NCI-H2171 (cell line): ENCODE measurements at places on chromosomes 3 and 15.

DNA sequence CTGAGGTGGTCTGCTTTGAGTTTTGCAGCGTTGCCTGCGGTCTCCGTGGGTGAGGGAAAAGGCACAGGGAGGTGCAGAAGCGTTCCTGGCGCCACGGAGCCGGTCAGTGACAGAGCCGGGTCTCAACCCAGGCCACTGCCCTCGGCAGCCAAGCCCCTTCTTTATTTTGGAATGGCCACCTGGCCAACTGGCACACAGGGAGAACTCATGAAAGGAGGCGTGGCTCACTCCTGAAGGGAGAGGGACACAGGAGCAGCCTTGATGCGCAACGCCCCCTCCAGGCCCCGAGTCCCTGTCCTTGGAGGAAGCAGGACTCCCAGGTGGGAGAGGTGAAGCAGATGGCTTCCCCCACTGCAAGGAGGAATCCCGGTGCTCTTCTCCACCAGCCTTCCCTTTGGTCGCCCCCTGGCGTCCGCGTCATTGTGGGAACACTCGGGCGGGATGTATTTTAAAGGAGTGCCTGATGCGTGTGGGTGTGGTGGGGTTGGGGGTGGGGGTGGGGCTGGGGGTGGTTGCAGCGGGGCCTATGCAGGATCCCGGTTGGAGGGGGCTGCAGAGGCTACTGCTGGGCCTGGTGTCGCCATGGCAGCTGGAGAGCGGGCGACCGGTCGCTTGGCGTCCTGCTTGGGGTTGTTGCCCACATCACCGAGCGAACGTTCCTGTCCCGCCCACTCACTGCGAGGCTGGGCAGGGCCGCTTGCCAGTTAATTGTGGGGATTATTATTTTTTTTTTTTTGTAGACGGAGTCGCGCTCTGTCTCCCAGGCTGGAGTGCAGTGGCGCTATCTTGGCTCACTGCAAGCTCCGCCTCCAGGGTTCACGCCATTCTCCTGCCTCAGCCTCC is 32.6 kb downstream of the APBA2 start:
- DNase-seq: no peak

DNA sequence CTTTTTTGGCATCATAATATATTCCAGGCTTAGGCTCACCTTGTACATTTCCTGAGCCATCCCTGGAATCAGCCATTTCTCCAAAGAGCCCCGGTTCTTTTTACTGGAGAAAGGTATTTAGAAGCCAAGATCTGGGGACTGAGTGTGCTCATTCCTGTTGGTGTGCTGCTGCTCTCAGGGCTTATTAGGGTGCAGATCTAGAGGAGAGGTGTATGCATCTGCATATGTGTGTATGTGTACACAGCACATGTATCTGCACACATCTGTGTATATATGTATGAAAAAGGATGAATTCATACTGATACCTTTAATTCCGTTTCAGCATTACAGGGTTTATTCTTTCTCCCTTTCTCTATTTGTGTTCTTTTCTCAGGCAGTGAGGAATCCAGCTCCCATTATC is 162.1 kb upstream of the BHLHE40 start:
- DNase-seq: no peak

DNA sequence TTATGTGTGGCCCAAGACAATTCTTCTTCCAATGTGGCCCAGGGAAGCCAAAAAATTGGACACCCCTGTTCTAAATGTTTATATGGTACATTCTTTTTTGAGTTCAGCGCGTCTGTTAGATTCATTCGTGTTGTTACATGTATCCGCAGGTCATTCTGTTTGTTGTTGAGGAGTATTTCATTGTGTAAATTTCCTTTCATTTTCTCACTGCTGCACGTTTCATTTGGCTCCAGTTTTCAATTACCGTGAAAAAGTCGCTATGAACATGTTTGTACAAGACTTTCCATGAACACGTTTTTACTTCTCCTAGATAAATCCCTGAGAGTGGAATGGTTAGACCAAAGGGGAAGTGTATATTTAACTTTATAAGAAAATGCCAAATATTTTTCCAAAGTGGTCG is 7.5 kb upstream of the OPA1 start:
- DNase-seq: no peak

GRCh38 chr3:6697722-6698121 is 163.2 kb upstream of the GRM7 start:
- no peak for DNase-seq

- DNase-seq: no peak
Observed at GRCh38 chr15:36449084-36449661, 130.3 kb upstream of the CDIN1 start.
